ENCODE measurements at places on chromosomes 1 and 21.

DNA sequence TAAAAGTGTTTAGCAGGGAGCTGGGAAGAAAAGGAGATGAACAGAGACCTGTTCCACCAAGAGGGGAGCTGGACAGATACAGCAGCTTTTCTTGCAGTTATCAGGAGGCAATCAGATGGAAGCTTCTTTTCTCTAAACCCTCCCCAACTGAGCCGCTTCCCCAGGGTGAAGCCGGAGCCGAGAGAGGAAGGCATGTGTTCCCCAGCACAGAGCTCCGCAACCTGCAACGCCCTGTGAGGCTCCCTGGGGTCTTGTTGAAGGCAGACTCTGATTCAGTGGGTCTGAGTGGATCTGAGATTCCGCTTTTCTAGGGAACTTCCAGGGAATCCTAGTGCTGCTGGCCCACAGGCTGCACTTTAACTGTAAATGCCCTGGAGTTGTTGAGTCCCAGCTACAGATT is 139.1 kb upstream of the COA6 start:
- no peak for DNase-seq

DNA sequence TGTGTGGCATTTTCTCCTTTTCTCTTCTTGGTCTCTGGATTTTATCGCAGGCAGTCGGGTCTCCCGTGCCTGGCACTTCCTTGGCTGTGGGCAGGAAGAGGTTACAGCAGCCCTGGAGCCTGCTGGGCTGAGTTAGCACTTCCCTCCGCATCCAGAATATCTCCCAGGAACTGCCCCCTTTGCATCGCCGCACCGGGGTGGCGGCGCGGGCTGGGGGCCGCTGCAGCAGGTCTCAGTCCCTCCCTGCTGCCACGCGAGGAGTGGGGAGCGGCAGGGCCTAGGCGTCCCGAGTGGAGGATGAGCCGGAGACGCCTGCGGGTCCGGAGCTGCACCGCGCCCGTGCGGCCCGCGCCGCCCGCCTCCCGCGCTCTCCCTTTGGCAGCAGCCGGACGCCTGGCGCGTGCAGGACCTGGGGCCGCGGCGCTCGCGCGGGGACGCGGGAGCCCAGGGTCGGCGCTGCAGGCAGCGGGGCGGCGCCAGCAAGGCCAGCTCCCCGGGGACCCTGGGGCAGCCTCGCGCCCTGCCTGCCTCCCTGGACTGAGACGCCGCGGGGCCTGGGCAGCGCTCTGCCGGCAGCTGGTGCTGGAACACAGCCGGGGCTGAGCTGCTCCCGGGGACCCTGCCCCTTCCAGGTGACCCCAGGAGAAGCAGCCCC is 192.8 kb downstream of the PRDM2 start:
- no peak for DNase-seq

- no peak for DNase-seq
Observed at GRCh38 chr1:16209847-16210407, 2.5 kb downstream of the ARHGEF19 start.

- DNase-seq: no peak
Observed at GRCh38 chr1:178947677-178947981, 76.8 kb upstream of the ANGPTL1 start.

GRCh38 chr1:221487781-221488524 is 253.9 kb downstream of the DUSP10 start:
- DNase-seq: no peak

DNA sequence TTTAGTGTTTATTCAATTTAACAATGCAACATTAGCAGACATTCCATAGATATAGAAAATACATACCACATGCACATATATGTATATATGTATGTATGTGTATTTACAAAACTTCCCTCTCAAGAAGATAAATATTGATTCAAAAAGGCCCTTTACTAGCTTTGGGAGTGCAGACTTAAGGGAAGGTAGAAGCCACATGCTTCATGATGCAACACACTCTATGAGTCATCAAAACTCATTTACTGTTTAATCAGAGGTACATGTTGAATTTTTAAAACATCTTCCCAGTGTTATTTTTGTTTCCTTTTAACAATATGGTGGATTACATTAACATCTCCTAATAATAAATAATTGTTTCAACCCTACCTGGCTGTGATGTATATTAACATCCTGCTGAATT is 61.4 kb upstream of the KIRREL1 start:
- DNase-seq: no peak

GRCh38 chr21:24112020-24112419 is 1495.3 kb downstream of the MRPL39 start:
- DNase-seq: no peak

DNA sequence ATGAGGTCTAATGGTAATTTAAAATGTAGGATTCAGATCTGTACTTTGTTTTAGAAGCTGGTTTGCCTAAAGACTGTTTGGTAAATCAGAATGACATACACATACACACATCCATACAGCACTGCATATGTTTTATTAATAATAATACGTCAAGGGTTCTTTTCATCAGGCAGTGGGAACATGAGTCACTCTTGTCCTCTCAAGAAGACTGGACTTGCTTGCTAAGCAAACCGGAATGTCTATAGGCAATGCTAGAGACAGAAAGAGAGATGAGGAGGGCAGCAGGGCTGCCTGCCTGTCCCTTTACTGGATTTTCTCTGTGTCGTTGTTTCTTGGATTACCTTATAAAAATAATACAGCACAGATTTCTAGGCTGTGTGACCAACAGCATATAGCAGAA is 119.1 kb upstream of the GALNT2 start:
- no peak for DNase-seq

Data from NCI-H1436 treated with DMSO at 0.1 percent for 48 hours (cell line).